Activated CD4-positive, alpha-beta memory T cell treated with anti-CD3 and anti-CD28 coated beads for 36 hours (primary cell): ENCODE measurements at places on chromosomes 4 and X. TPM values are rescaled to one million over a fixed set of nuclear protein-coding genes. Genes with fewer than 3 reads are reported as not detected.

- DNase-seq = no peak
- no peak overlapping the region for H3K4me3 ChIP-seq
- H3K27me3 ChIP-seq = no peaks in the 10 kb centered on the region
- no peaks in the 10 kb centered on the region for H3K36me3 ChIP-seq
Observed at GRCh38 chrX:56281789-56282188, 49.6 kb downstream of the KLF8 start.

DNA sequence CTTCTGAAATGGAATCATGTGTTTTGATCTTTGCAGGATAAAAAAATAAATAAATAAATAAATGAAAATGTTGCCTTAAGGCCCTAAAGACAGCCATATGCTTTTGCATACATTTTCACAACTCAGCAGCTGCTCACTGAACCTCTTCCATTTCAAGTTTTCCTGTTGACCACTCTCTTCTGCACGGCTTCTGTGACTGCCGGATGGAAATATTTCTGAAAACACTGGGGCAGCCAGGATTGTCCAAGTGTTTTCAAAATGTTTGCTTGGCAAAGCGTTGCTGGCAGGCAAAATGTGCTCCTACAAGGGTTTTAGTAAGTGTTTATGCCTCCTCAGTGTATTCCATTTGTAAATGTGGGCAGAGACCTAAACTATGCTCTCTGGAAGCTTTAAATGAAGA, 208.1 kb upstream of the IL1RAPL1 start:
- H3K4me1 ChIP-seq = no peaks in the 10 kb centered on the region
- no peak for DNase-seq
- no peaks in the 10 kb centered on the region for H3K36me3 ChIP-seq

DNA sequence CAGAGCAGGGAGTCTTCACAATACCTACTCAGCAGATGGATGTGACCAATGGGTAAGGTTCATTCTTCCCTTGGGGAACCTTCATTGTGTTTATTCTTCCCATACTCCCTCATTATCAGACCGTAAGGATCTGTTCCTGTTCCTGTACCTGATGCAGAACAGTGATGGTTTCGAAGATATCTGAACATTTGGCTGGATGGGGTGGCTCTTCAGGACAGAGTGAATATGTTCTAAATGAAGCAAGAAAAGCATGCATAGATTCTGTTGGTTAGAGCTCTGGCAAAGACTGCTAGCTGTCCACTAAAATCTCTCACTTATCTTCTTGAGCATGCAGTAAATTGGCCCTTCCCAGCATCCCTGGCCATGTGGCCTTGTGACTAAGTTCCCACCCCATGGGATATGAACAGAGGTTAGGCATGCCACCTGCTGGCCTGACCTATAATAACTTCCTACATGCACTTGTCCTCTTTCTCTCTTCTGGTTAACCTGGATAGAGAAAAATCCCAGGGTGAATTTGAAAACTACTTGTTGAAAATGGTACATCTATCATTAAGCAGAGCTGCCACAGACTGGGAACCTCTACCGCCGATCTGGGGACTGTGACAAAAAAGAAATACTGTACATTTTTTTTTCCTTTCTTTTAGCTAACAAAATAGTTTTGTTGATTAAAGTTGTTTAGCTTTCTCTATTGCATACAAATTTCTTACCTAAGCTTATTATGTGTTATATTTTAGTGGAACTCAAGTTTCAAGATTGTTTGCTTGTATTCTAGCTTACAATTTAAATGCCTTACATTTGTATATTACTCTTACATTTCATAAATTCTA, 60.0 kb upstream of the BANK1 start:
- no peaks in the 10 kb centered on the region for H3K4me1 ChIP-seq
- DNase-seq = peak; percentile 68
- no peak overlapping the region for H3K27ac ChIP-seq
- no peaks in the 10 kb centered on the region for H3K36me3 ChIP-seq
- H3K27me3 ChIP-seq = peaks cover 6% of the 10 kb centered on the region

- H3K4me3 ChIP-seq = no peak overlapping the region
- H3K36me3 ChIP-seq = no peaks in the 10 kb centered on the region
- no peaks in the 10 kb centered on the region for H3K27me3 ChIP-seq
- DNase-seq = no peak
- no peak overlapping the region for H3K27ac ChIP-seq
- H3K4me1 ChIP-seq = no peaks in the 10 kb centered on the region
Observed at GRCh38 chrX:140298960-140299825, 205.7 kb downstream of the SOX3 start.

GRCh38 chrX:110806145-110806544, 10.5 kb upstream of the CHRDL1 start:
- no peaks in the 10 kb centered on the region for H3K36me3 ChIP-seq
- no peaks in the 10 kb centered on the region for H3K27me3 ChIP-seq
- H3K4me3 ChIP-seq = no peak overlapping the region
- no peak overlapping the region for H3K27ac ChIP-seq

DNA sequence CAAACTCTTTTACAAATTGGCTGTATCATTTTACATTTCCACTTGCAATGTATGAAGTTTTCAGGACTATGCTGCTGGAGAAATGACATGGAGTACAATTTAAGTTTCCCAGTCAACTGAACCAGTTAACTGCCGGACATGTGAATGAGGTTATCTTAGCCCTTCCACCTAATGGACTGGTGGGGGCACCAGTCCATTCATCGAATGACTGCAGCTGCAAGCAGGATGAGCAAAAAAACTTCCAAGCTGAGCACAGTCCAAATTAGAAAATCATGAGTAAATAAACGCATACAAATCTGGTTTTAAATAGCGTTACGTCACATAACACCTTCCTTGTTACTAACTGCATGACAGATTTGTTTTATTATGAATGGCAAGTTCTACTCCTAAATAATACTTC, 1131.5 kb downstream of the PCDH18 start:
- H3K4me1 ChIP-seq = no peaks in the 10 kb centered on the region
- H3K27me3 ChIP-seq = no peaks in the 10 kb centered on the region
- H3K4me3 ChIP-seq = no peak overlapping the region
- no peak for DNase-seq

CT47B1 gene
- total RNA-seq = not detected

DNA sequence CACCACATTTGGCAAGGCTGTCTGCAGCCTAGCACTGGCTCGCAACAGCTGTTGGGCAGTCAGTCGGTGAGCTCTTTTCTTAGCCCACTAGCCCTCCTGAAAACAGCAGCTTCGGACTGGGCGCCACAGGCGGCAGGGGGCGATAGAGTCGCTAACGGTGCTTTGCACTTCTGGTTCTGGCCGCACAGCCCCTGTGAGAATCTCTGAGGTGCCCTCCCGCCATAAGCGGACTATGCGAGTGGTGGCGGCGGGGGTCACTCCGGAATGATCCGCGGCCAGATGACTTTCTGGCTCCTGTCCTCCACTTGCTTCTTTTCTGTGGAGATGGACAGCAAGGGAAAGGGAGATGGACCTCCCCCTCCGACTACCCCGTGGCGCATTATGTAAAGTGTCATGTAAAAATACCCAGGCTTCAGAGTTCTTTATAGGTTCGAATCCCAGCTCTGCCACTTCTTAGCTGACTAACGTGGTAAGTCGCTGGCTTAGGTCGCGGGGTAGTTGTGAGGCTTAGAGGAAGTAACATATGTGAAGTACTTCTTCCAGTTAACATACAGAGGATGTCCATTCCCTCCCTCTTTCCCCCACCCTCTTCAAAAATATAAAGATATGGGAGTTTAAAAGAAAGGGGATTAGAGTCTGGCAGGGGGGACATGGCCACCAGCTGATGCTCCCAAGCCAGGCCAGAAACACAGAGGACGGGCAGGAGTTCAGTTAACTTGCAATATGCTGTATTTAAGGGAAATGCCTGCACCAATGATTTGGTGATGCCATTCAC, 11.0 kb downstream of the ARHGAP36 start:
- DNase-seq = peak; percentile 24
- peaks cover 32% of the 10 kb centered on the region for H3K27me3 ChIP-seq
- no peak overlapping the region for H3K27ac ChIP-seq
- H3K36me3 ChIP-seq = no peaks in the 10 kb centered on the region

- no peak overlapping the region for H3K4me3 ChIP-seq
- DNase-seq = no peak
- H3K36me3 ChIP-seq = no peaks in the 10 kb centered on the region
- H3K27me3 ChIP-seq = peaks cover 13% of the 10 kb centered on the region
Observed at GRCh38 chr4:183335369-183335940, 13.2 kb upstream of the CLDN24 start.

ARHGAP24 gene
- not detected for total RNA-seq

GRCh38 chr4:794900-795725, 30.8 kb downstream of the CPLX1 start:
- no peak overlapping the region for H3K27ac ChIP-seq
- peaks cover 26% of the 10 kb centered on the region for H3K27me3 ChIP-seq
- no peak for DNase-seq
- H3K4me1 ChIP-seq = peaks cover 36% of the 10 kb centered on the region
- peak overlapping the region; percentile 12 for H3K4me3 ChIP-seq

DNA sequence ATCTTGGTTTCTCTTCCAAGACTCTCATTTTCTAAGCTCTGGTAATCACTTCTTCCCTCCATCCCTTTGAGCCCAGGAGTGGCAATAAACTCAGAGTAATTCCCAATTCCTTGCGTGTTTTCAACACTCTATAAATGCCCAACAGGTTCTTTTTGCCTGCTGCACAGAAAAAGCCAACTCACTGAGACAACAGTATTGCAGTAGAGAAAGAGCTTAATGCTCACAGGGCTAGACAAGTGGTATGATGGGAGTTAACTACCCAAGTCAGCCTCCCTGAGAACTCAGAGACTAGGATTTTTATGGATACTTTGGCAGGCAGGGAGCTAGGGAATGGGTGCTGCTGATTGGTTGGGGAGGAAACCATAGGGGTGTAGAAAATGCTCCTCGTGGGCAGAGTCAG, 103.4 kb downstream of the MTNR1A start:
- peaks cover 4% of the 10 kb centered on the region for H3K27me3 ChIP-seq
- DNase-seq = no peak
- H3K36me3 ChIP-seq = no peaks in the 10 kb centered on the region
- H3K4me1 ChIP-seq = no peaks in the 10 kb centered on the region

TCEAL7 gene
- not detected for total RNA-seq

- no peak for DNase-seq
Observed at GRCh38 chr4:33532821-33533220, 2711.5 kb downstream of the ARAP2 start.

FBXO8 gene
- 21.3 TPM for total RNA-seq

DCX gene
- not detected for total RNA-seq

DNA sequence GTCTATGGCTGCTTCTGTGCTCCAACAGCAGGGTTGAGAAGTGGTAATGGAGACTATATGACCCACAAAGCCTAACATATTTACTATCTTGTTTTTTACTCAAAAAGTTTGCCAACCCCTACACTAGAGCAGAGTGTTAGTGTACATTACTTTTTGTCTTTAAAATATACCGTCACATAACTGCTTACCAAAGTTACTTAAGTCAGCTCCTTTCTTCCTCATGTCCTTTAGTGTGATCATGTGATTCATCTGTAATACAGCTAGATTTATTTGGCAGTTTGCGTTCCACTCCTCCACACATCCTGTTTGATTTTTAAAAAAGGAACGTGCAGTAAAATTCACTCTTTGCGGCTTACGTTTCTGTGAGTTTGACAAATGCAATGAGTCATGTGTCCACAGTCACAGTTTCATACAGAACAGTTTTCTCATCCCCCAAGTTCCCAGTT, 162.4 kb upstream of the GPRIN3 start:
- H3K4me1 ChIP-seq = peaks cover 26% of the 10 kb centered on the region
- no peaks in the 10 kb centered on the region for H3K27me3 ChIP-seq
- peak overlapping the region; percentile 14 for H3K4me3 ChIP-seq
- H3K36me3 ChIP-seq = no peaks in the 10 kb centered on the region
- DNase-seq = peak; percentile 37

FAT1 gene
- total RNA-seq = not detected
